ENCODE measurements at places on chromosomes 6 and 20.

DNA sequence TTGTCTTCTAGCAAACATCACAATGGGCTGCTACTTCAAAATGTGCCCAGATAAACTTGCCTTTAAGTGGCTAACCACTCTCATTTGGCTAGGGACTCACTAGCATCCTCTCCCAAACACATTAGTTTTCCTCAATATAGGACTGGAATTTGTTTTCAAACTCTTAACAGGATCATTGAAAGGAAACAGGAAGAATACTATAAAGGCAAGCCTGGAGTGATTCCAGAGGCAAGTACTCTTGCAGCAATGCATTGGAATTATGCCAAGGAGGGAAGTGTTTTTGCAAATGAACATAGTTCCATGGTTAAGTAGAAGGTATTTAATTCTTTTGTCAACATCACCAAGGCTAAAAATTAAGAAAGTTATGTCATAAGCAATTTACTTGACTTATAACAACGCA lies 12.2 kb downstream of the EPHA7 start:
- no peak for DNase-seq

GRCh38 chr6:8278562-8278961 lies 156.8 kb downstream of the SLC35B3 start:
- DNase-seq = no peak

DNA sequence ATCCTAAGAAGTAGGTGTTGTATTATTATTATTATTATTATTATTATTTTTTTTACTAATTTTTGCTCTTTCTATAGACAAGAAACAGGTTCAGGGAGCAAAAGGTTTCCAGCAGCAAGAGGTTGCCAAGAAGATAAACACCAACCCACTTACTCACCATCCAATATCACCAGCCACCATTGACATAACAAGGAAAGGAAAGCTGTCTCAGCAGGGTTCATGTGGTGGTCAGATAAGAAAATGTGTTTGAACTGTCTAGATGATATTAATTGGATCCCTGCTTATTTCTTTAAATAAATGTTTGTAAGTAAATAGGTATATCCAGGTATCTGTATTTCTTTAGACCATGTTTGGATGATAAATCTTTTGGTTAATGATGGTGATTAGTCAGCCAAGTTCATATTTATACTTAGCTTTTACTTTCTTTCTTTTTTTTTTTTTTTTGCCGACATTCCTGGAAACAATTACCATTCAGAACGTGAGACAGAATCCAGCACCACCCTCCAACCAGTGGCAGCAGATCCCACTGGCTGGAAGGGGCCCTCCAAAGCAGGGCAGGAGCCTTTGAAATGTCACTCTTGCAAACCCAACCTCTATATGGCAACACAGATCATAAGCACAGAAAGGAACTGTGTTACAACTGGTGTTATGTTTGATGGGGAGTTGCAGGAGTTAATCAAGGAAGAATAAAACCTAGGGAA lies 139.2 kb upstream of the ECI2 start:
- no peak for DNase-seq

GRCh38 chr6:108596956-108597355 lies 36.2 kb downstream of the FOXO3 start:
- DNase-seq = no peak

GRCh38 chr20:60310560-60311349 lies 352.5 kb downstream of the CDH26 start:
- no peak for DNase-seq

DNA sequence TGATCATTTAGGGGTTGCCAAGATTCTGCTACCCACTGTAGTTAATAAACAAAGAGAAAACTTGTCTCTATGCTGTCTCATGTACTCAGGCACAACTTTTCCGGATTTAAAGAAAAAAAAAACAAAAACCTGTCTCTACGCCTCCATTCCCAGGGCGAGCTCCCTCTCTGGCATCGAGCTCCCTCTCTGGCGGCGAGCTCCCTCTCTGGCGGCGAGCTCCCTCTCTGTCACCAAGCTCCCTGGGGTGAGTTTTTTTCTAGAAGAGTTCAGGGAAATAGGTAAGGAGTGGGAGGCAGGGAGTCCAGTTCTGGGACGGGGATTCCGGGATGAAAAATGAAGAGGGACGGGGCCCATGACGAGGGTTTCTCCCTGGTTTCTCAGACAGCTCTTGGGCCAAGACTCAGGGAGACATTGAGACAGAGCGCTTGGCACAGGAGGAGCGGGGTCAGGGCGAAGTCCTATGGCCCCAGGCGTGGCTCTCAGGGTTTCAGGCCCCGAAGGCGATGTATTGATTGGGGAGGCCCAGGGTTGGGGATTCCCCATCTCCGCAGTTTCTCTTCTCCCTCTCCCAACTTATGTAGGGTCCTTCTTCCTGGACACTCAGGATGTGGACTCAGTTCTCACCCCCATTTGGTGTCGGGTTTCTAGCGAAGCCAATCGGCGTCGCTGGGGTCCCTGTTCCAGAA lies 16.5 kb upstream of the HLA-A start:
- DNase-seq = no peak

DNA sequence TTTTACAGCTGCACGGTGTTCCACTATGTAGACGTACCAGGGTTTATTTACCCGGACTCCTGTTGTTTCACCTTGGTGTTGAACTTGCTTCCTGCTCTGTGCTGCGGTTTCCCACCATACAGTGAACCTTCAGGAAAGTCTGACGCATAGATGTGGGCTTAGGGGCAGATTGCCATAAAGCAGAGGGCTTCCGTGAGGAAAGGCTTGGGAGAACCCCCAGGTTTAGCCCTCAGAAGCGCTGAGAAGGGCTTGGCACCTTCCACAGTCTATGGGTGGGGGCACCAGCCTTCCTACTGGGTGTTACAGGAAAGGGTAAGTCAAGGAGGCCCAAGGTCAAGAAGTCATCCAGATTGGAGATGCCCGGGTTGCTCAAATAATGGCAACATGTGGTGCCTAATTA lies 19.2 kb upstream of the MRPS18A start:
- DNase-seq = no peak

DNA sequence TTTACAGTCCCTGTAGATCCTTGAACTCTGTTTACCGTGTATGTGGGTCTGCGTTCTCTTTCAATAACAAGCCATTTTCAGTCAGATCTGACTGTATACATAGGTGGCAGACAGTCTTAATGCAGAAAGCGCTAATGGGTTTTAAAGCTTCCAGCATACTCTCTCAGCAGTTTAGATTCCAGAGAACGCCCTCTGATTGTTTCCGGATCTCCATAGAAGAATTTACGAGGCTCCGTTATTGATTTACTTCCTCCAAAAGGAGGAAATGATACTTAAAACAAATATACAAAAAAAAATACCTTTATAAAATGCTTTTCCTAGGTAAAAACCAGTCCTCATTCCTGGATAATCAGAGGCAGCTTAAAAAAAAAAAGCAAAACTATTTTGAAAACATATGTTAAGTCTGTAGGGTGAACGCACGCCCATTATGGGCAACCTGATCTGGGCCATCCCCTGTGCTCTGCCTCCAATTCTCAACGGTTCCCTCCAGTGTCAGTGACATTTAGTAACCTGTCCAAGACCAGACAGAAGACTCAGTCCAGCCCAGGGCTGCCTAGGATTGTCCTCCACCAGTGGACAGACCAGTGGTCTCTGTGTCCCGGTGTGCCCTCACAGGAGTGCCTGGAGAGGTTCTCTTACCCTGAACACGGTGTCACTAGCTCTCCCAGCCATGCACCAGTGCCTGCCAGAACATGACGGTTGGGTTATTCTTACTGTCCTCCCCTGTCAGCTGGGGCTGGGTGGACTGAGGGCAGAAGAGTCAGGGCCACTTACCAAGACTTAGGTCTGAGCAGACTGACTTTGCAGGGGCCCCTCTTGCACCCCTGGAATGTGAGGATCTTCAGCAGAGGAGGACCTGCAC lies 217.3 kb downstream of the ARID1B start:
- DNase-seq = no peak

- DNase-seq = no peak
Measured at GRCh38 chr6:23655525-23655924, 470.5 kb upstream of the NRSN1 start.

All from vagina (tissue), 2 donors.